ENCODE measurements at places on chromosomes 6 and 20.

DNA sequence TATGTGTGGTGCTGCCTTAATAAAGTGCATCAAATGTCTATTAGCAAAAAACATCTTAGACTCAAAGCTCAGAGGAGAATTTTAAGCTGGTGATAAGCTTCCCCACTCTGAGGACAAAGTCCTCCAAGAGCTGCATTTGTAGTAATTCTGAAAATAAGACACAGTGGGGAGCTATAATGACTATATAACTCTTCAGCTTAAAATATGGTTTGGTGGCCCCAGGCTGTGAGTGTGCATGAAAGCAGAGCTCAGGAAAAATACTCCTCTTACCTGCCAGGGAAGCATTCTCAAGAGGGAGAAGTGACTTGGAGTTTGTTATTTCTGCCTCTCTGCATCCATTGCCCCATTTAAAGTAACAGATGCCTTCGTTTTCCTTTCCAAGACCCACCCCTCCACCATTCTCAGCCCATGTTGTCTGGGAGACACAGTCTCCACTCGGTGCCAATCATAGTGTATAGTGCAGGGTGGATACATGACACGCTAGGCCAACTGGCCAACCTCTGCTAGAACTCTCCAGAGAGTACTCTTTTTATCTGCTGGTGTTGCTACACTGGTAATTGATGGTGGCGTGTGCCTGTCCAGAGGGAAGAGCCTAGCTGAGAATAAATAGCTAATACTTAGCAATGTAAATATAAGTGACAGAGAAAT is 229.2 kb downstream of the PHF3 start:
- no peak for DNase-seq

DNA sequence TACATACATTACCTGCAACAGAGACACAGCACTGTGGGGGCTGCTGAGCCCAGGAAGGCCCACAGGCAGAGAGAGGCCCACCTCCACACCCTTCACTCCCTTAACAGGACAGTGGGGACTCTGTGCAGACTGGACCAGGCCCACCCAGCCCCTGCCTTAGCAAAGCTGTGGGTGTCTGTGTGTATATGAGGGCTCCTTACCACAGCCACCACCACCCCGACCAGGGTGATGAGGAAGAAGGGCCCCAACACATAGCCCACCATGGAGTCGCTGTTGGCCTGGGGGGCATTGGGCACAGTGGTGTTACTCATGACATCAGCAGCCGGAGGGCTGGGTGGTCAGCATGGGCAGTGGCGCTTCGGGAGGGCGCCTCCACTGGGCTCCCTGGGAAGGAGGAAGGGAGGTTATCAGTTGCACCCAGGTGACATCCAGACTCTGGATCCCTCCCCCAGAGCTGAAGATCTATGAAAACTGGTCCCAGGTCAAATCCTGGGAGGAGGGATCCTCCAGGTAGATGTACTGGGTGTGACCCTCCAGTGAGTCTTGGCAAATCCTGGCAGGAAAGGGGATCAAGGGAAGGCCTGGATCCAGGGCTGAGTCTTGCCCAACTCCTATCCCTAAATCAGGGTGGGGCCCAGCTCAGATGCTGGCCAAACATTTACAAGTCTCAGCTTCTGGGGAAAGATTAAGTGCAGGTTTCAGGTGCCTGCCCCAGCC is 1.2 kb downstream of the SMIM29 start:
- no peak for DNase-seq

DNA sequence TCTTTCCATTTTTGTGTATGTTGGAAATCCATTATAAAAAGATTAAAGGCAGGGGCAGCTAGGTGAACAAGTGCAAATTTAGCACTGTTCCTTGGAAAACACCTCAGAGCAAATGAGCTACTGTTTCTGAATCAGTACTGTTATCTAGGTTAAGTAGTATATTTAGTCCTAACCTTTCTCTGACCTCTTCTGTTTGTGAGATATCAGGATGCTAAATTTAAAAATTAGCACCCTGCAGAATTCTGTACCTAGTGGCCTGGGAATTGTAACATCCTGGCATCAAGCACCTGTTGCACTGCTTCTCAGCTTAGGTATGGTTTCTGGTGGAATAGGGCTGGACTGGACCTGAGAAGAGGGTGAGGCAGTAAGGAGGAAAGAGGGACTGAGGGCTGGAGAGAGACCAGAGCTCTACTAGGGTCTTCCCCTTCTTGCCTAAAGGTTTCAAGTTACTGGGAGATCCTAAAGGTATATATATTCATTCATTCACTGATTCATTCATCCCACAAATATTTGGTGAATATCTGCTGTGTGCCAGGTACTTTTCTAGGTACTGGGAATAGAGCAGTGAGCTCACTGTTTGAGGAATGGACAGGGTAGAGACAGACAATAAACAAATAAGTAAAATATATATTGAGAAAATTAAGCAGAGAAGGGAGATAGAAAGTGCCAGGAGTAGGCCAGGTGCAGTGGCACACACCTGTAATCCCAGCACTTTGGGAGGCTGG is 5.2 kb downstream of the ZNF76 start:
- no peak for DNase-seq

DNA sequence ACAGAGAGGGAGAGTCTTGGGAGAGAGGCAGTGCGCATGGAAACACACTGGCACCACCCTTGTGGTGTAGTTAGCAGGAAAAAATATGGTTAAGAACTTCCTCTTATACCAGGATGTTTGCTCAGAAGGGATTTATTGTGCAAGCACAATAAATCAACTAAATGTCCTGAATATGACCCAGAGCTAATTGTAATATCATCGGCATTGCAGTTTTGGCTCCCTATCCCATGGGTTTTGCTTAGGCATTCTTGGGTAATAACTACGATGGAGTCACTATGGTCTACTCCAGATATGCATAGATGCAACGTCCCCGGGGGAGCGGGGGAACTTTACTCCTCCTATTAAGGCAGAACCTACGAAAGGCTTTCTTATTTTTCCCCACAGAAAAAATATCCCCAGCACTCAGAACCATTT is 751.6 kb downstream of the EYS start:
- DNase-seq, result no peak

DNA sequence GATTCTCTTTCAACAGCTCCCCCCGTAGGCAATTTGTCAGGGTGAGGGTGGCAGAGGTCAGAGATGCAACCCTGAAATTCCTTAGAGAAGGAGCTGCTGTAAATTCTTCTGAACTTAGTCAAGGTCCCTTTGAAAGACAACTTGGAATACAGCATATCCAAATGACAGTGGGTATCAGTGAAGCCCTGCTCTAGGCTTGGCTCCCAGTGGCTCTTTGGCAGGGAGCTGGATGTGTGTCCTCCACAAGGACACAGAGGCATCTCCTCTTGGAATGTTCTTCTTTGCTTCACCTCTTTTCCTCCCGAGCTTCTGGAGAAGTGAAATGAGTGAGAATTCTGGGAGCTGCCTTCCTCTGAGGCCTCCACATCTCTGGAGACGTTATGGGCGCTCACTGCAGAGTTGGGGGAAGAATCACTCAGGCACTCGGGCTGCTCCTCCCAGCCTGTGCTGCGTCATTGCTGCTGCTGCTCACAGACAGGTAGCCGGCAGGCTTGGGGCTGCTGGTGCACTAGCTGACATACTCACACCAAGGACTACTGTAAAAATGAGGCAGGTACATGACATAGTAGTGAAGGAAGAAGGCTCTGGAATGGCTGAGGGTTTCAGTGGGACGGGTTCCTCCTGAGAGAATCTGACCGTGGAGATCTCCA is 34.1 kb downstream of the DYNLT1 start:
- no peak for DNase-seq

DNA sequence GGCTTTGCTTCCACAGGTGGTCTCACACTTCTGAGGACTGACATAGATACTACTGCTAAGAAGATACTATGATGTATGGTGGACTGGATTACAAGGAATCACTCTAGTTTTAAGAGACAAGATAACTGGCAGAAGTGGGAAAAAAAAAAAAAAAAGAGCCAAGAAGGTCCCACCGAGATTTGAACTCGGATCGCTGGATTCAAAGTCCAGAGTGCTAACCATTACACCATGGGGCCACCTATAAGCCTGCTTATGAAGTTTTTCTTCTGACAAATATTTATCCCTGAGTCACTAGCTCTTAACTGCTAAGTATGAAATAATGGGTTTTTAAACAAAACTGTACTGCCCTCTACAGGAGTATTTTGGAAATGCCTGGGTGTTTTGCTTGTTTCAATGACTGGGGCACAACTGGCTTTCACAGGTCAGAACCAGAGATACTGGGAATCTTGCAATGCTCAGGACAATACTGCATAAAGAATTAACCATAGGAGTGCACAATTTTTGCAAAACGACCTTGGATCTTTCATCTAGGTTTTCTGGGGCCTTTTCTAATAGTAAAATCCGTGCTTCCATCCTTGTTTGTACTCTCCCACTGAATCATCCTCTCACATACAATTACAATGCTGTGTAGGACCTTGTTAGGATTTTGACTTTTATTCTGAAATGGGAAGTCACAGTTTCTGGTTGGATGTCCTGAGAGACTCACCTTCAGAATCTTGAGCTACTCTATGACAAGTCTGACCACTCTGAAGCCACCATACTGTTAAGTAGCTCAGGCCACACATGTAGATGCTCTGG is 116.3 kb downstream of the OR2B2 start:
- DNase-seq, result no peak

DNA sequence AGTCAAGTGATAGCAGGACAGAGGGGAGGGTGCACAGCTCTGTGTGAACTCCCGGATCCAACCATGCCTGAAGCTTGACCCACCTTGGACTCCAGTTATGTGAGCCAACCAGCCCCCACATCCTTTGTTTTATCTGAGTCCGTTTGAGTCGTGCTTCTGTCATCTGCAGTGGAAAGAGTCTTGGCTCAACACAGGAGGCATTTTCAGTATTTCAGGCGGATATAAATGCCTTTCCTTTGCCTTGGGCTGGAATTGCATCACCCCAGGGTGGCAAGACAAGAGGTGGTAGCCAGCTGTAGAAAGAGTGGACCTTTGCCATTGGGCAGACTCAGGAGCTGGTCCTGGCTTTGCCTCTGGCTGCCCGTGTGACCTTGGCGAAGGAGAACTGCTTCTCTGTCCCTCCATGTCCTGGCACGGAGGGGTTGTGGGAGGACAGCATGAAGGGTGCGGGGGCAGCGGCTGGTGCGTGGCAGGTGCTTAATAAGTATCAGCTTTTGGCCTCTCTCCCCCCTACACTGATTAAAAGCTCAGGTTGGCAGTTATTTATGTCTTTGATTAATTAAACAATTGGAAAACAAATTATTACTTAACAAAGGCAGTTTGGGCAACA is 42.6 kb upstream of the APCDD1L start:
- DNase-seq, result no peak
